Fibroblast of skin of abdomen (primary cell): ENCODE measurements at places on chromosomes 2 and 18.

DNA sequence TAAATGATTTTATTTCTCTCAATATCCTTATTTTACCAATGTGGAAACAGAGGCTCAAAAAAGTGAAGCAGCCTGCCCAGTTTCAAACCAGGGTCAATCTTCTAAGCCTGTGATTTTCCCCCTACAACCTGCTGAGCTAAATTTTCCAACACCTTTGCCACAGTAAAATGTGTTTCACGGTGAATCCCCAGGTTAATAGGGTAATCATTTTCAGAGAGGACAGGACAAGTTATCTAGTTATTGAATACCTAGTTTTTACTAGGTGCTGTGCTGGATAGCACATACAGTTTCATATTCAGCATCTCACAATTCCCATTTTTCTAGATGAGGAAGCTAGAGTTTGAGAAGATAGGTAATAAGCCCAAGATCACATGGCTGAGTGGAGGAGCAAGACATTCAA lies 236.6 kb downstream of the PTH2R start:
- DNase-seq = no peak

DNA sequence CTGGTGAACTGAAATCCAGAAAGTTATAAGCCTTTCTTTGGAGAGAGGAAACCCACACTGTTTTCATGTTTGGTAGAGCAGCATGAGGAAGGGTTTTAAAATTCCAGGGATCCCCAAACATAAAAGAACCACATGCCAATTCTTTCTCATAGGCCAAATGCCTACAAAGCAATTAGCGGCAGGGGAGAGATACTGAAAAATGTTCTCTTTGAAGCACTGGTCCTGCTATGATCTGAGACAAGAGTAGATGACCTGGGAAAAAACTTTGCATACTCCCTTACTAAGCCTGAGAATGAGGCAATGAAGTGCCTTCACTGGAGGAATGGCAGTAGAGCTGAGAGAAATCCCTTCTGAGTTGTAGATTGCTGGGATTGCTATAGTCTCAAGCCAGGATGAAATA lies 1261.7 kb downstream of the DSC3 start:
- DNase-seq = no peak

DNA sequence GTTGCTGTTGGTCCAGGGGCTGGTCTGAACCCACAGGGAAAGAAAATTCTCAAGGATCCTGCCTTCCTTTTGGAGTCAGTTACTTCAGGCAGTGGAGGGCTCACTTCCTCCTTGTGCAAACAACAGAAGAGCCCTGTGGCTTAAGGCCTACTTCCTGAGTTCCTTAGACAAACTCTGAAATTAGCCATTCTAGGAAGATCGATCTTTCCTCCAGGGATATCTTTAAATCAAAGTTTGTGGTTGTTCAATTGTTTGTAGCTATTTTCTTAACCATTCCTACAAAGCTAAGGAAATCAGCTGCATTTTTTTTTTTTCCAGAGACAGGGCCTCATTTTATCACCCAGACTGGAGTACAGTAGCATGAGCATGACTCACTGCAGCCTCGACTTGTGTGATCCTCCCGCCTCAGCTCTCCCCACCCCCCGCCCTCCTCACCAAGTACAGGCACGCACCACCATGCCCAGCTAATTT lies 156.0 kb downstream of the TANC1 start:
- DNase-seq = peak; percentile 96

GRCh38 chr2:233081232-233081730 lies 21.1 kb downstream of the INPP5D start:
- no peak for DNase-seq

GRCh38 chr18:50870138-50870845 lies 8.6 kb upstream of the ME2 start:
- DNase-seq = peak; percentile 54

DNA sequence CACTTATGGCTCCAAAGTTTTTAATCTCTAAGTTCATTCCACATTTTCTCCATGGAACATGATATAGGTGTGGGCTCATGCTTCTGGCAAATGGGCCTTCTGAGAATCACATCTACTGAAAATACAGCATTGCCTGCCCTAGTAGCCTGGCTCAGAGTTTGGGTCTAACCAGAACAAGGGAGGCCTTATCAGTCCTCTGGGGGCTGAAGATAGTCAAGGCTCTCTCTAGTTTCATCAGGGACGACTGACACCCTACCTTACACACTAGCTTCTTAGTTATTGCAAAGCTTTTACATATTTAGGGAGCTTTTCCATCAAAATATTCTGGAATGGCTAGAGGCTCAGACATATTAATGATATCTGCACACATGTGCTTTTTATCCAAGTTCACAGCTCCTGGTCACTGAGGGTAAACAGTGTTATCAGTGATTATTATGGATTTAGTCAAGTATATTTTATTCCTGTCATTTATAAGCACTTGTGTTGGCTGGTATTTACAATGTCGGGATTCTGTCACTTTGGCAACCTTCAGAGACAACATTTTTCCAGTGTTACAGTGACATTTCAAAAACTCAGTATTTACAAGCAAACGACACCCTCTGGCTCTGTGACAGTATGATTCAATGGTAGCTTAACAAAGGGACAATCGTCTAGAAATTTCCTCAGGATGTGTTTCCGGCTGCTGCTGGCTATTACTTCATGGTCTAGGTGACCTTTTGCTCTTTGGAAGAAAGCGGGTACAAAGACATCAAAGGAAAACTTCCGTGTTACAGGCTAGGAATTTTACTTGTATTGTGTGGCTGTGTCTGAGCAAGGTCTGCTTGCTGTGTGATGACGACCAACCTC lies 200.6 kb downstream of the TCF4 start:
- DNase-seq = no peak

- no peak for DNase-seq
These were observed 12.3 kb upstream of the RESP18 start for GRCh38 chr2:219344751-219345430.

DNA sequence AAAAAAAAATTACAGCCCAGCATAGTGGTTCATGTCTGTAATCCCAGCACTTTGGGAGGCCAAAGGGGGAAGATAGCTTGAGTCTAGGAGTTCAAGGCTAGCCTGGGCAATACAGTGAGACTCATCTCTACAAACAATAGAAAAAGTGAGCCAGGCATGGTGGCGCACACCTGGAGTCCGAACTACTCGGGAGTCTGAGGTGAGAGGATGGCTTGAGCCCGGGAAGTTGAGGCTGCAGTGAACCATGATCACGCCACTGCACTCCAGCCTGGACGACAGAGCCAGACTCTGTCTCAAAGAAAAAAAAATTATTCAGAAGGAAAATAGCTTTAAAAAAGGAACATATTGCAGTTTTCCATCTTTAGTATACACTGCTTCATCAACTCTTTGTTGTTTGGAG lies 47.8 kb downstream of the CYP27C1 start:
- no peak for DNase-seq

- DNase-seq = no peak
These were observed 43.7 kb downstream of the RPIA start for GRCh38 chr2:88735133-88735532.
